Activated CD4-positive, alpha-beta T cell treated with anti-CD3 and anti-CD28 coated beads, Interleukin-2, amount 10 ng/mL, durations not matched to agents 24 days and 14 days (primary cell): ENCODE measurements at places on chromosomes 7 and 10. TPM values are rescaled to one million over a fixed set of nuclear protein-coding genes. Genes with fewer than 3 reads are reported as not detected.

DNA sequence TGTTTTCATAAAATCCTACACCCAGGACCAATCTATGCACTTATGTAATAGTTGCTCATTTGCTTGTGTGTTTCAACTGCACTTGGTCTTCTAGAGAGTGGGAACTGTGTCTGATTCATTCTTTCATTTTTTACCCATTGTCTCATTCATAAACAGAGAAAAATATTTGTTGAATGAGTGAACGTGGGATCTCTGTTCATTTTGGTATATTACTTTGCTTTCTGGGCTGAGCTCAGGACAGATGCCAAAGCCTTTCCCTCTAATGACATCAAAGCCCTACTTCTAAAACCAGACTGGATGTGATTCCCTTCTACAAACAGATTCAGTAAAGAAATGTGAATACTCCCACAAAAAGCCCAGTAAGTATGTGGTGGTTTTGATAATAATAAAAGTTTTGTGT lies 145.2 kb downstream of the ST7 start:
- no peak overlapping the region for H3K27ac ChIP-seq
- no peaks in the 10 kb centered on the region for H3K4me1 ChIP-seq
- no peak overlapping the region for H3K4me3 ChIP-seq
- peaks cover 15% of the 10 kb centered on the region for H3K27me3 ChIP-seq
- H3K36me3 ChIP-seq: no peaks in the 10 kb centered on the region

GRCh38 chr10:92087750-92088395 lies 164.3 kb downstream of the BTAF1 start:
- H3K27me3 ChIP-seq: no peaks in the 10 kb centered on the region
- H3K4me3 ChIP-seq: no peak overlapping the region
- DNase-seq: peak; percentile 87
- no peak overlapping the region for H3K27ac ChIP-seq
- H3K36me3 ChIP-seq: no peaks in the 10 kb centered on the region

GRCh38 chr7:37283716-37284115 lies 164.9 kb downstream of the ELMO1 start:
- H3K4me1 ChIP-seq: peaks cover 29% of the 10 kb centered on the region
- peaks cover 19% of the 10 kb centered on the region for H3K36me3 ChIP-seq
- no peaks in the 10 kb centered on the region for H3K27me3 ChIP-seq

GRCh38 chr10:43000651-43001426 lies 76.0 kb upstream of the RET start:
- no peak for DNase-seq
- H3K4me3 ChIP-seq: no peak overlapping the region
- H3K27me3 ChIP-seq: no peaks in the 10 kb centered on the region
- no peaks in the 10 kb centered on the region for H3K4me1 ChIP-seq

DNA sequence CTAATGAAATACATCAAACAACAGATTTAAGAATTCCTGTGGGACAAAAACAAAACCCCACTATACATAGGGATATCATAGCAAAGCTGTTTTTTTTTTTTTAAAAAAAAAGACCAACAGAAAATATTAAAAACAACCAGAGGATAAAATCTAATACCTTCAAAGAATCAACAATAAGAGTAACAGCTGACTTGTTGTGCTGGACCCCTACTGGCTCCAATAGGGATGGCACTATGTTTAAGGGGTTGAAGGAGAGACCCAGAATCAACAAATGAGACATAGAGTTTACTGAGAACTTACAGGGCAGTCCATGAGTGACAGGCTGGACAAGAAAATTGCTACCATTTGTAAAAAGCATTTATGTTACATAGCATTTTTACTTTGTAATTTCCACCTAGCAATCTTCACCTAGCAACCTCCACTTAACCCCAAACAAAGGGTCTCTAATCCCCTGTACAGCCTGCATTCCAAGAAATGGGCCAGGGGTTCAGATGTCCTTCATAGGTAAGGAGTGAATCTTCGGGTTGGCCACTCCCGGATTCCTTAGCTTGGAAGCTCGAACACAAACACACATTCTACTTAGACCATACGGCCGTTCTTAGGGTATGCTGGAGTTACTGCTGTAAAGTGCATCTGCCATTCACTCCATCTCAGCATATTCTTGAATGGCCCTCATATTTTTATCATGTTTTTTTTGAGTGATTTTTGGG lies 25.8 kb downstream of the ASZ1 start:
- H3K27me3 ChIP-seq: no peaks in the 10 kb centered on the region
- no peak for DNase-seq
- no peaks in the 10 kb centered on the region for H3K4me1 ChIP-seq
- H3K4me3 ChIP-seq: no peak overlapping the region
- no peak overlapping the region for H3K27ac ChIP-seq
- no peaks in the 10 kb centered on the region for H3K36me3 ChIP-seq

DNA sequence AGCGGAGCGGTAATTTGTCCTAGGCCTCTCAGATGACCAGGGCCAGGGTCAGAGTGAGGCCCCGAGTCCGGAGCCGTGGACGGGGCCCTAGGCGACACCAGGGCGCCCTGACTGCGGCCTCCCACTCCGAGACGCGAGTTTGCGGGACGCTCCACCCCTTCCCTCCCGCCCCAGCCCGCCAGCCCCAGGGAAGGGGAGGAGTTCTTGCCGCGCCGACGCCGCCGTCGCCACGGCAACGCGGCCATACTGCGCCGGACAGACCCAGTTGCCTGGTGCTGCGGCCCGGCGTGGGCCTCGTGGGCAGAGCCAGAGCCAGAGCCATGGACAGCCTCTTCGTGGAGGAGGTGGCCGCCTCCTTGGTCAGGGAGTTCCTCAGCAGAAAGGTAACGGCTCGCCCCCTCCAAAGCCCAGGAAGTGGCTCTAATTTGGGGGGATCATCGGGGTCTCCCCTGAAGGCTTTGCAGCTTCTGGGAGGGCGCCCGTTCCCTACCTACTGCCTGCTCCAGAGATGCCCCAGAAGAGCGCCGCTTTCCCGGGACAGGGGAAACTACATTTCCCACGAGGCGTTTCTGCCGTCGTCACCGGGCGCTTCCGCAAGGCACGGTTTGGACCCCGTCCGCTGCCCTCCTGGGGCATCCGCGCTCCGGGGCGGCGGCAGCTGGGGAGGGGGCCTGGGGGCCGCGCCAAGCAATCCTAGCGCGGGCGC lies at the start of gene MINDY4:
TSS of gene MINDY4 (plus strand) at position 244 of the 706 bp plus-strand sequence. CDS start at position 321, 77 bp downstream.
- H3K27ac ChIP-seq: peak within 1 kb of the TSS; percentile 86
- peaks cover 5% of the 10 kb centered on the region for H3K4me1 ChIP-seq
- peak; percentile 91 for DNase-seq
- peaks cover 9% of the 10 kb centered on the region for H3K27me3 ChIP-seq
- H3K4me3 ChIP-seq: peak within 1 kb of the TSS; percentile 89

ZP3 gene
- total RNA-seq: 7.4 and 7.5 TPM in 2 replicates

TMEM139 gene
- 0.38 and 0.42 TPM in 2 replicates for total RNA-seq

- H3K36me3 ChIP-seq: no peaks in the 10 kb centered on the region
- H3K27ac ChIP-seq: no peak overlapping the region
- H3K27me3 ChIP-seq: no peaks in the 10 kb centered on the region
- no peaks in the 10 kb centered on the region for H3K4me1 ChIP-seq
- DNase-seq: no peak
These were observed 1.6 kb upstream of the TARP start for GRCh38 chr7:38274927-38275620.

- no peaks in the 10 kb centered on the region for H3K4me1 ChIP-seq
- no peak overlapping the region for H3K27ac ChIP-seq
- H3K36me3 ChIP-seq: no peaks in the 10 kb centered on the region
- no peaks in the 10 kb centered on the region for H3K27me3 ChIP-seq
- no peak overlapping the region for H3K4me3 ChIP-seq
These were observed 15.3 kb downstream of the SH3PXD2A start for GRCh38 chr10:103839872-103840739.

- no peaks in the 10 kb centered on the region for H3K4me1 ChIP-seq
- no peaks in the 10 kb centered on the region for H3K36me3 ChIP-seq
- no peaks in the 10 kb centered on the region for H3K27me3 ChIP-seq
- no peak for DNase-seq
These were observed 467.9 kb upstream of the PODXL start for GRCh38 chr7:132024290-132024689.

DNA sequence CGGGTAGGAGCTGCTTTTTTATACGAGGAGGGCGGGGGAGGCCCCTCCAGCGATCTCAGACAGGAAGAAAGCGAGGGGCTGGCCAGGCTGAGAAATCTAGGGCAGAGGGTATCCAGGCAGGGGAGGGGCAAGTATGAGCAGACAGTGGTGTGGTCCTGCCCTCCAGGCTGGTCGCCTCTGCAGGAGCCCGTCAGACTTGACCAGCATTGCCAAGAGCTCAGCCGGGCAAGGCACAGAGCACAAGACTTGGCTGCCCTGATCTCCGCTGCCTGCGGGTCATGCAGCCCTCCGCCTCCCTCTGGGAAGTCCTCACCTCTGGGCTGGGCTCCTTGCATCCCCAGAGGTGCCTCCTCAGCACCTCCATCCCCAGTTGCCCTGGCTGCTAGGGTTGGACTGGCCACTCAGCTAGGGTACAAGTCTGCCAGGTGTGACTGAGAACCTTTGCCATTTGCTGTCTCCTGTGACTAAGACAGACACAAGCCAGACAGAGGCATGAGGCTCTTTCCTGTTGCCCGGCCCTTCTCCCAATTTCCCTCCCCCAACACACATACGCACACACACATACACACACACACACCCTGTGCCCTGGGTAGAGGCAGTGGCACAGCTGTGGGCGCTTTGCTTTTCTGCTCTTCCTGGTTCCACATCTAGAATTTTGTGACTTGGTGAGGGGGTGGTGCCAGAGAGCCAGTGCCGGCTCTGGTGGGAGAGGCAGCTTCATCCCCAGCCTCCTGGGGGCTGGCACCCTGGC lies 59.1 kb upstream of the PPIF start:
- no peaks in the 10 kb centered on the region for H3K27me3 ChIP-seq
- peaks cover 58% of the 10 kb centered on the region for H3K4me1 ChIP-seq
- no peak overlapping the region for H3K4me3 ChIP-seq
- peak overlapping the region; percentile 82 for H3K27ac ChIP-seq
- peaks cover 44% of the 10 kb centered on the region for H3K36me3 ChIP-seq
- no peak for DNase-seq

PODXL gene
- total RNA-seq: 0.47 and 0.71 TPM in 2 replicates

MCM10 gene
- total RNA-seq: 107 and 112 TPM in 2 replicates

PSMG3 gene
- total RNA-seq: 58.0 and 58.5 TPM in 2 replicates

KCNH2 gene
- total RNA-seq: 0.36 and 0.37 TPM in 2 replicates

ZNF804B gene
- total RNA-seq: not detected in 2 replicates

DNA sequence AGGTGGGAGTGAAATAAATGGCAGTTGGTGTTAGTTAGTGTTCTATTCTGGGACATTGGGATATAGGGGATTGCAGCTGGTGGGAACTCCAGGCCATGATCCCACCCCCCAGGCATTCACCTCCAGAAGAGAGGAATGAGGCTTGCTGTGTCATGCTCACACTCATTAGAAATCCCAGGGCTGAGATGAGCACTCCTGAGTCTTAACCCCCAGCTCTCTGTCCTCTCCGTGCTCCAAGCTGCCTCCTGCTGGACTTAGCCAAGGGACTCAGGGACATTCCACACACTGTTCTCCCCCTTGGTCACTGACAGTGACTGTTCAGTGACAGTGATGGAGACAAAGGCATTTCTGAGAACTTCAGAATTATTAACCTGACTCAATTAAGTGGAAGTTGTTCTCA lies 21.5 kb downstream of the CYP26A1 start:
- peaks cover 9% of the 10 kb centered on the region for H3K27me3 ChIP-seq
- H3K4me3 ChIP-seq: no peak overlapping the region
- no peaks in the 10 kb centered on the region for H3K36me3 ChIP-seq
- DNase-seq: no peak
- no peaks in the 10 kb centered on the region for H3K4me1 ChIP-seq

- H3K27ac ChIP-seq: no peak overlapping the region
- H3K4me3 ChIP-seq: no peak overlapping the region
- H3K4me1 ChIP-seq: no peaks in the 10 kb centered on the region
- no peaks in the 10 kb centered on the region for H3K36me3 ChIP-seq
- H3K27me3 ChIP-seq: no peaks in the 10 kb centered on the region
- DNase-seq: no peak
These were observed 203.9 kb upstream of the PCLO start for GRCh38 chr7:83366629-83367028.

- no peaks in the 10 kb centered on the region for H3K4me1 ChIP-seq
- no peaks in the 10 kb centered on the region for H3K27me3 ChIP-seq
- H3K36me3 ChIP-seq: no peaks in the 10 kb centered on the region
- no peak overlapping the region for H3K27ac ChIP-seq
These were observed 764.4 kb downstream of the LRMDA start for GRCh38 chr10:76195654-76196390.

- H3K4me3 ChIP-seq: no peak overlapping the region
- H3K27me3 ChIP-seq: peaks cover 8% of the 10 kb centered on the region
- no peak overlapping the region for H3K27ac ChIP-seq
- H3K4me1 ChIP-seq: no peaks in the 10 kb centered on the region
These were observed 129.7 kb downstream of the C10orf105 start for GRCh38 chr10:71589617-71590551.

GRCh38 chr7:96174812-96175211 lies 147.1 kb downstream of the SLC25A13 start:
- H3K4me1 ChIP-seq: no peaks in the 10 kb centered on the region
- no peaks in the 10 kb centered on the region for H3K36me3 ChIP-seq
- DNase-seq: no peak
- no peak overlapping the region for H3K4me3 ChIP-seq
- H3K27me3 ChIP-seq: no peaks in the 10 kb centered on the region

- H3K27me3 ChIP-seq: peaks cover 58% of the 10 kb centered on the region
- H3K4me1 ChIP-seq: peaks cover 9% of the 10 kb centered on the region
- H3K4me3 ChIP-seq: peak overlapping the region; percentile 80
- no peak overlapping the region for H3K27ac ChIP-seq
These were observed 2.0 kb downstream of the CYP26C1 start for GRCh38 chr10:93062514-93063143.

DNA sequence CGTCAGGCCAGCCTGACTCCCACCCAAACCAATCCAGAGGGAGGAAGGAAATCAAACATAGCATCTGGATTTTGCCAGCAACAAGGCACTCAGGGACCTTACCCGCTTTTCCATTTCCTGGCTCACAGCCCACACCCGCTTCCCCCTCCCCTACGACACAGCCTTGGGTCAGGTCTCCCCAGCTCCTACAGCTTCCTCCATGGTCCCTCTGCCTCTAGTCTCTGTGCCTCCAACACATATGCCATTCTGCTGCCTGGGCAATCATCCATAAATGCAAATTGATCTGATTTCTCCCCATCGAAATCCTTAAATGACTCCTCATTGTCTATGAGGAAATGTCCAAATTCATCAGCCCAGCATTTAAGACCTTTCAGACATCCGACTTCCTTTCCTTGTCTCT lies 53.2 kb upstream of the CUX1 start:
- peaks cover 2% of the 10 kb centered on the region for H3K4me1 ChIP-seq
- H3K4me3 ChIP-seq: no peak overlapping the region
- H3K36me3 ChIP-seq: no peaks in the 10 kb centered on the region
- no peak overlapping the region for H3K27ac ChIP-seq

DNA sequence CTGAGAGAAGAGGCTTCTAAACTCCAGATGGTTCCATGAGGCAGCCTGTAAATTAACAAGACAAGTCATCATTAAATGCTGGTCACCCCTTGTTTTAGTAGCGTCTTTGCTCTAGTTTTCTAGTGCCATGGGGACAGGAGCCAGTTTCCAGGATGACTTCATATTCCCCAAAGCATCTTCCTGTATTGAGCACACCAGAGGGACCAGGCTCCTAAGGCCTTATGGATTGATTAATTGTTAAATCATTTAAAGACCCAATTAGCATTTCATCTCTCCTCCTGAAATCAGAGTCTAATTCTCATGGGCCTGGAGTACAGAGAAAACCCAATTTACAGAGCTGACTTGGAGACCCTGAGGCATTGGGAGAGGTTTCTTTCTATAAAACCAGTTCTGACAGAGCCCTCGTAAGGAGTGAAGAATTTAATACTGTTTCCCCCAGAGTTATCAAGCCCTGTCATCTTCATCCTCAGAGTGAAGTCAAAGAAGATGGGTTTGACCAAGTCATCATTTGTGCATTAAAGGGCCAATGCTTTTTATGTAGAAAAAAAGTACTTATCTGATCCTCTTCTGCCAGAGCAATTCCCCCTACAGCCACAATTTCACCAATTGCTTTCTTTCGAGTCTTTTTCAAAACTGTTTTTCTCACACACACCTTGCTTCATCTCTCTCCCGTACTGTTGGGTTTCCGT lies 678.7 kb downstream of the SDK1 start:
- no peak overlapping the region for H3K4me3 ChIP-seq
- H3K27ac ChIP-seq: no peak overlapping the region
